Activated naive CD4-positive, alpha-beta T cell treated with anti-CD3 and anti-CD28 coated beads for 36 hours (primary cell): ENCODE measurements at places on chromosomes 13 and 19.
A peak's percentile ranks its signal among the peaks of the same experiment; 100 is the strongest.

DNA sequence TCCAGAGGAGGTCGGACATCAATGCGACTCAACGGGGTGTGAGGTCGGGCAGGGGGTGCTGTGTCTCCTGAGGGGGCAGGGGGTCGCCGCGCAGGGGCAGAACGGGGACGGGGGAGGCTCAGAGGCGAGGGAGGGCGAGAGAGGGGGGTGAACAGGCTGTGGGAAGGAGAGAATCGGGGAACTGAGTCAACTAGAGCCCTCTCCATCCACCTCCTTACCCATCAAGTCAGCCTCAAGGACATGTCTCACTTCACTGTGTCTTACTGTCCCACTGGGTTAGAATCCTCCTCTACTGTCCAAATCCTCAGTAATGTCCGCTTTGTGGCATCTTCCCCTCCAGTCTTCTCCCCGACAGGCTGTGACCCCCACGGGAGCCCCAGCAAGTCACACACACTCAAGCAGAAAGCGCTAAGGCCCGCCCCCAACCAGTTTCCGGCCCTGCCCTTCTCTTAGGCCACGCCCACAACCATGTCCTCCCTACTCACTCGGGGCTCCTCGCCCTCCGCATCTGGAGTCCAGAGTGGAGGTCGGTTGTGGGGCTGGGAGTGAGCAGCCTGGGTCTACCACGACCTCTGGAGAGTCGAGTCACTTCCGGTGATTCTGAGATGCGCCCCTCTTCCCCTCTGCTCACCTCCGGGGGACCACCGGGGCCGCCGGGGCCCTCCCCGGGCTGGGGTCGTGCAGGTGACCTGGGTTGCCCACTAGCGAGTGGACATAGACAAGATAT, 9.3 kb downstream of the PLEKHA4 start:
- peak; percentile 93 for DNase-seq

GRCh38 chr13:24625870-24626849, 54.0 kb upstream of the ATP12A start:
- peak; percentile 42 for DNase-seq

DNA sequence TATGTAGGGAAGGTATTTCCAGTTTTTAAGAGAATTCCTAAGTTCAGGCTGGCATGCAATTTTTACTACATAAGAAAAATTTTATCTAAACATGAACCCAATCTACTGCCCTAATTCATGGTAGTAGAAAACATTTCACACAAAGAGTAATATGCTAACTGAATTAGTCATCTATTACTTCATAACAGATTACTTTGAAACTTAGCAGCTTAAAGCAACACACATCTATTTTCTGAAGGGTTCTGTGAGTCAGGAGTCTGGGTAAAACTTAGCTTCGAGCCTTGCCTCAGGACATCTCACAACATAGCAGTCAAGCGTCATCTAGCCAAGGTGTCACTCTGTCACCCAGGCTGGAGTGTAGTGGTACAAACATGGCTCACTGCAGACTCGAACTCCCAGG, 537.5 kb downstream of the DCT start:
- no peak for DNase-seq

DNA sequence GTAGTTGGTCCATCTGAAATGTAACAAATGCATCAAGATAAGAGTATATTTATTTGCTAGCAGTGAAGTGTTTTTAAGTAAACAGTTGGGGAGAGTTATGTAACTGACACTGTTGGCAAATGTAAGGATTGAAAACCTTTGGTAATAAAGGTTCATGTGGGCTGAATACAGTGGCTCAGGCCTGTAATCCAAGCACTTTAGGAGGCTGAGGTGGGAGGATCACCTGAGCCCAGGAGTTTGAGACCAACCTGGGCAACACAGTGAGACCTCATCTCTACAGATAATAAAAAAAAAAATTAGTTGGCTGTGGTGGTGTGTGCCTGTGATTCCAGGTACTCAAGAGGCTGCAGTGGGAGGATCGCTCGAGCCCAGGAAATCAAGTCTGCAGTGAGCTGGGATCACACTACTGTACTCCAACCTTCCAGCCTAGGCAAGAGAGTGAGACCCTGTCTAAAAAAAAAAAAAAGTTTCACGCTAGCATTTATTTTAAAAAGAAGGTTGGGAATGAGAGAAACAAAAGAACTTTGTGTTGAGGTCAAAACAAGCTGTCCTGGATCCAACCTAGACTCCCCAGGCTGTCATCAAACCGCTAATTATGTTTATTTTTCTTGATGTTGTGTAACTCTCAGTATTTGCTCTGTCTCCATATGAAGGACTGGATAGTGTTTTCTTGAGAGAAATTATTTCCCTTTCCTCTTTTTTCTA, 20.7 kb downstream of the SETDB2 start:
- no peak for DNase-seq

DNA sequence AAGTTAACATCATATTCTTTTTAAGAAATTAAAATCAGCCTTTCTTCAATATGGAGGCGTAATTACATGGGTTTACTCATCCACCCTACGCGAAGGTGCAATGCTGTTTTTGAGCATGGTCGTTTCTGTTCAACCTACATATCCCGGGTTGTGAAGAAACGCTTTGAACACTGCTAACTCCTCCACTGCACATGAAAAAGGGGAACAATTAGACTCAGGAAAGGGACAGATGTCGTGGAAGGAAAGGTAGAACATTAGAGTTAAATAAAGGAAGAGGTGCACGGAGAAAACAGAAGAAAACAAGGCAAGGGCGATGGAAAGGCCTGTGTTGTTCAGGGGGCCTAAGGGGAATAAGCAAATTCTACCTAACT, 4.1 kb downstream of the ZIC5 start:
- DNase-seq = no peak
